ENCODE measurements at places on chromosomes 3 and 15.
A peak's percentile ranks its signal among the peaks of the same experiment; 100 is the strongest.

DNA sequence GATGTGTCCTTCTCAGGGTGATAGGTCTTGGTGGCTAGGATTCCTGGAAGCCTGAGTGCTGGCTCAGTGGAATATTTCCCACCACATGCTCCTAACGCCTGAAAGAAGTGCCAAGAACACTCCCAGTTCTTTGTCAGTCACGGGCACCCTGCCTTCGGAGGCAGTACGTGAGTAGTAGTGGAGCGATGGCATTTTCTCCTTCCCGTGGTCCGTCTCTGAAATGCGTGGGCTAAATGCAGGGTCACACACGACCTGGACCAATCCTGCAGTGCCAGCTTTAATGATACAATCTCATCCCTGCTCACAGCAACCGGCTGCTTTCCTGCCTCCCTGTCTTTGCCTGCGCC, 14.5 kb downstream of the H1-8 start:
- DNase-seq, result no peak

GRCh38 chr3:89314454-89315098, 207.2 kb downstream of the EPHA3 start:
- DNase-seq, result no peak

DNA sequence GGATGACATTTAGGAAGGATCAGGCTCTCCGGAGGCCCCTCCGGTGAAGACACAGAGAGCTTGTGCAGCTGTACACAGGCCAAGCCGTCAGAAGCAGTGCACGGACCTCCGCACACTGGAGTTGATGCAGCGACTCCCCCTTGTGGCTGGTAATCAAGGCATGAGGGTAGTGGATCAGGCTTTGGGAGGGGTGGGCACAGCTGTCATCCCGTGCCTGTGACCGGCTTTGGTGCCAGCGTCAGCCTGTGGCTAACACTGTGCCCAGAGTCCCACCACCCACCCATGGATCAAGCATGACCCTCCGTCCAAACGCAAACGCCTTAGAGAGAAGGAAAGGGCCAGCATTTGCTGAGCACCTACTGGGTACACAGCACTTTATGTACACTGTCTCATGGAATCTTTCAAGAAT, 8.2 kb upstream of the GRIP2 start:
- DNase-seq, result peak; percentile 41

- DNase-seq, result no peak
These were observed 9.4 kb upstream of the CMSS1 start for GRCh38 chr3:99808163-99808794.

GRCh38 chr3:136075218-136075808, 109.8 kb downstream of the PPP2R3A start:
- DNase-seq, result peak; percentile 57

GRCh38 chr3:101259485-101260341, 60.7 kb downstream of the IMPG2 start:
- no peak for DNase-seq

- DNase-seq, result no peak
These were observed 63.9 kb downstream of the ADCY5 start for GRCh38 chr3:123385001-123385401.

DNA sequence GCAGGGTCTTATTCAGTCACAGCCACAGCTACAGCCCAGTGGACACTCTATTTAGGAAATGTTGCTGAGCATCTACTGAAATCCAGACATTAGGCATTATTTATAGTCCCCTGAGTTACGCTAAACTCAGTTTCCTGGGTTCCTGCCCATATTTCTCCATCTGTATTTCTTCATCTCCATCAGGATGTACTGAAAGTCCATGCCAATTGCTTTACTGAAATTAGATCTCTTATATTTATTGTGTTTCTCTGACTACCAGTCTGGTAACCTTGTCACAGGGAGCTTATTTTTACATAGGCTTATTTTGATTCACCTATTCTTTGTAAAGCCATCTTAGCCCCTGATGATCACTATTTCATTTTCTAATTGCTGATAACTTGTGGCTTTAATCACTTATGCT, 223.9 kb downstream of the TLE3 start:
- no peak for DNase-seq

- no peak for DNase-seq
These were observed 367.7 kb downstream of the CGGBP1 start for GRCh38 chr3:87691109-87691508.

GRCh38 chr3:152858170-152858800, 23.4 kb downstream of the P2RY1 start:
- DNase-seq, result no peak

DNA sequence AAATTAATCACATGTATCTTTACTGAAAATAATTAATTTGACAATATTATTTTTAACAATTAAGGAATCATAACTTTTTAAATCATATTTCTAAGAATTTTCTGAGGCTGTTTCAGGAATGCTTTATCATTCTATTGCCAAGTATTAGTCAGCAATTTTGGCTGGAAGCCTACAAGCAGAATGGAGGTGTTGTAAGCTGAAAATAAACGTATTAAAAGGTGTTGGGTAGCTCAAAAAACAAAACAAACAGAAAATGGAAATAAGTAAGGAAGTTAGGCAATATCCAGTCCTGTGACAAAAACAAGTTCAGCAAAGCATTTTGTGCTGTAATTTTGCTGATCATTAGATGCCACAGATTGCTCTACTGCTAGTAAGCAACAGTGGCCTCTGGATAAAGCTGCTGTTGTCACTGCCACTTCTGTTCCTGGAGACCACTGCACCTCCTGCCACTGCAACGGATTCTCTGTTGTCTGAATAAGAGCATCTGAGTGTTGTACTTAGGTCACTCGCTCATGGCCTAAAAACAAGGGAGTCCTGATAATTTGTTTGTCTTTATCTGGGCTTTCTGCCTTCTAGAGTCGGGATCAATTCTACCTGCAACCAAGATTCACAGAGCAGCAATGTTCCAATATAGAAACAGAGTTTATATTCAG, 63.5 kb upstream of the SLITRK3 start:
- DNase-seq, result no peak

- DNase-seq, result no peak
These were observed 130.4 kb downstream of the PCCB start for GRCh38 chr3:136380530-136380929.

GRCh38 chr3:146536681-146537080, 7.7 kb downstream of the PLSCR1 start:
- no peak for DNase-seq

- DNase-seq, result no peak
These were observed 91.1 kb downstream of the WNT7A start for GRCh38 chr3:13788522-13789424.

- no peak for DNase-seq
These were observed 336.5 kb downstream of the MAGI1 start for GRCh38 chr3:65702202-65702601.

GRCh38 chr15:34753236-34753894, 1.4 kb downstream of the GJD2 start:
- DNase-seq, result no peak

GRCh38 chr3:33093847-33094246, 3.1 kb downstream of the GLB1 start:
- DNase-seq, result no peak

- DNase-seq, result no peak
These were observed 164.9 kb upstream of the ADAMTS9 start for GRCh38 chr3:64852738-64853137.

GRCh38 chr3:162780313-162780712, 1283.7 kb downstream of the OTOL1 start:
- DNase-seq, result no peak

GRCh38 chr15:66424963-66425612, 38.4 kb downstream of the MAP2K1 start:
- no peak for DNase-seq

GRCh38 chr3:5499404-5499803, 311.9 kb downstream of the EDEM1 start:
- DNase-seq, result no peak

DNA sequence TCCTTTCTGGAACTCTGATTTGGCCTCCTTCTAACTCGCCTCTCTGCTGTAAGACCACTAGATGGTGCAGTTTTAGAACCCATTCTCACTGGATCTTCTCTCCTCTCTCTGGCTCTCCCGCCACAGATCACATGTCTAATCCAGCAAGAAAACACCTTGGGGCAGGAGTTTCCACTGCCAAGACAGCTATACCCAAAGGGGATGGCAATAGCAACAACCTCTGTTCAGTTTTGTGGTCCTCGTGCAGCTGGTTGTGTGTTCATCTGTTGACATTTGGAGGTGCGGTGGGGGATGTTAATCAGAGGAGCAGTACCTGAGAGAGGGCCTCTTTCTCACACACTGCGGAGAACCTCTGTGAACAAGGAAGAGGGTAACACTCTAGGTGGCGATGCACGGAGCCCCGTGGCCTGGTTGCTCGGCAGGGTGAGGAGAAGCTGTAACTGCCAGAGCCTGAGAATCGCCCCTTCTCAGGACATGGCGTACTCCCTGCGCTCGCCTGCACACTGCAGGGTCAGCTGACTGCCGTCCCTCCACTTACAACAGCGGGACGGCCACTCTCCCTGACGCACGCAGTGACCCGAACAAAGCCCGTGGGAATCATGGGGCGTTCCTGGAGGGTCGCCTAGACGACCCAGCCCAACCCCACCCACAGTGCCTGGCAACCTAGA, at the start of gene TEX55:
Gene TEX55 (plus strand): TSS at position 666 of the 668 bp plus-strand sequence. CDS start 25 bp downstream, outside the sequence.
- DNase-seq, result no peak

GRCh38 chr3:48993834-48994233, 3.8 kb downstream of the P4HTM start:
- no peak for DNase-seq

- DNase-seq, result peak; percentile 41
These were observed 318.0 kb downstream of the FGF12 start for GRCh38 chr3:192409201-192409837.

- peak; percentile 52 for DNase-seq
These were observed 43.8 kb downstream of the NCEH1 start for GRCh38 chr3:172666873-172667694.

DNA sequence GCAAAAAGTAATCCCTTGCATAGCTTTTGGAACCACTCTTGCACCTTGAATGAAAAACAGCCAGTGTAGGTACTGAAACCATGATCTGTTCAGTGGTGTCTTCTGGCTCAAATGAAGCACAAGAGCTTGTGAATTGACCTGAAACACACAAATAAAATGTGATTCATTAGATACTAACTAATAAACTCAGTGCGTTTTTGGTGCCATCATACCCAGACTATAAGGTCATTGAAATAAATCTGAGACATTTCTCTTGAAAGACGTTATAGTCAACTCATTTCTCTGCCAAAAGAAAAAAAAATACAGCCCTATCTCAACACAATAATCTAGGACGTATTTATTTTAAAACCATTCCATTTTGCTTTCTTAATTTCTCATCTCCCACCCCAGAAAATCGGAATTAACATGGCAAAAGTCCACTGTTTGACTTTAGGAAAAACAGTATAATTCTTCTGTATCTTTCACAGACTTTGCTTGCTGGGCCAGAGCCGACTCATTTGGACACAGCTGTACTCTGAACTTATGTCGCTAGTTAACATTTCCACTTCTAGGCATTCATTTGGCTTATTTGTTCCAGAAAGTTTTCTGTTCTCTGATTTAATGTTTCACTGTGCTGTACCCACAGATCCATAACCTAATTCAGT, 284.9 kb upstream of the TBL1XR1 start:
- DNase-seq, result no peak

DNA sequence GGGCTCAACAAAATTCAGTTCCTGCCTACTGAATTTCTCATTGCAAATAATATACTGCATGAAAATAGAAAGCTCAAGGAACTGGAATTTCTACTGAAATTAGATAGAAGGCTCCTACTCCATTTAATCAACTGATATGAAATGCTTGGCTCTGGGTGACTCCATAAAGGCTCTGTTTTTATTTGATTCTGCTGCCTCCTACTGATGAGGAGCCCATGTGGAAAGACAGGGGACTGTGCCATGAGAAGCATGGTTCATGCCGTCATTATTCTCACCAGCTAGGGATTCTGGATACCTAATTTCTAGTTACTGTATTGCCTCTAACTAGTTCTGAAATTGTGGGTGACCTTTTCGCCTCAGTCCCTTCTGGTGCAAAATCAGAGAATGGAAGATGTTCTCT, 366.2 kb upstream of the DPH6 start:
- no peak for DNase-seq

DNA sequence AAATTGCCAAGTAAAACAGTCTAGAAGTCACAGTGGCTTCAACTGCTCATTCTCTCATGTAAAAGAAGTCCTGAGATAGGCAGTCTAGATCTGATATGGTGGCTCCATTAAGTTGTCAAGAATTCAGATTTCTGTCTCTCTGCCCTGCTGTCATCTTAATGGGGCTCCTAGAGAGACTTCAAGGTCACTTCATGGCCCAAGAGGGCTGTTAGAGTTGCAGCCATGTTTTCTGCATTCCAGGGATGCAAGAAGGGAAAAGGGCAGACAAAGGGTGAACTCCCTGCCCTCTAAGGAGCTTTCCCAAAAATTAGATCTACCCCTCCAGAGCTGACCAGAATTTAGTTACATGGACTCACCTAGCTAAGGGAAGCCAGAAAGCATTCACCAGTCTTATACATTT, 23.1 kb downstream of the ABHD2 start:
- no peak for DNase-seq

DNA sequence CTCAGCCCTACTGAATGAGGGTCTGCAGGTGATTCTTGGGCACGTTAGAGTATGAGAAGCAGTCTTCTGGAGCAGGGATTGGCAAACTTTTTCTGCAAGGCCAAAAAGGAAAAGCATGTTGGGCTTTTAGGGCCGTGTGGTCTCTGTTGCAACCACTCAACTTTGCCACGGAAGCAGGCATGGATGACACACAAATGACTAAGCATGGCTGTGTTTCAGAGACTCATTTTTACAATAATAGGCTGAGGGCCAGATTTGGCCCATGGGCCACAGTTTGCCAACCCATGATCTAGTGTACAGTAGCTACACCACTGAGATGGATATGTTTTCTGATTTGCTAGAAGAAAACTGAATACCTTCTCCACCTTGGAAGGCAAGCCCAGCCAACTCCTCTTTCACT, 66.1 kb upstream of the PRICKLE2 start:
- no peak for DNase-seq

- DNase-seq, result no peak
These were observed 76.1 kb upstream of the SPATA16 start for GRCh38 chr3:173217127-173217526.

DNA sequence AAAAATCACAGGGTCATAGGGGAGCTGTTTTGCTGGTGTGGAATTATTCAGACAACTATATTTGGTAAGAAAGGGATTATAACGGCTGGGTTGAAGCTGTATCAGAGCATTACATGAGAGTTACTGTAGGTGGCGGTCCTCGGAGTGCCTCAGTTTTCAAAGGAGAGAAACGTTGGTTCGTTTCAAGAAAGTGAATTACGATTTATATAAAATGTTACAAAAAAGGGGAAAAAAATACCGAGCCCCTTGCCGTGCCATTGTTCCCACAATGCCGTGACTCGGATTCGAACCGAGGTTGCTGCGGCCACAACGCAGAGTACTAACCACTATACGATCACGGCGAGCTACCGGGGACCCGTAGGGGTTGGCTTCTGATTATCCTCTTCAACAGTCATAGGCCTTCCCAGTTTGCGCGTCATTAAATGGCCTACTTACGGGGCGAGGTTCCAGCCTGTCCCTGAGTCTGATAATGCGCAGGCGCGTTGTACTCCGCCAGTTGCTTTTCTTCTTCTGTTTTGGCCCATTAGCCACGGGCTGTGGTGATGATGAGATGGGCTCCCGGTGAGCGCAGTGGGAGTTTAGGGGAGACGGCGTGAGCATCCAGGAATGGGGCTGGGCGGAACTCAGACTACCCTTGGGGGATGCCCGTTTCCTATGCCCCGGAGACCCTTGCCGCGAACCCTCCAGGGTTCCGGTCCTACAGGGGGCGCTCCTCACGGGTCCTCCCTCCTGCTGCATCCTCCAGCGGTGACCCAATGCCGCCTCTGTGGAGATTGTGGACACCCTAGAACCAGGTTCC, 10.8 kb upstream of the SHF start:
- peak; percentile 89 for DNase-seq
